ENCODE measurements at places on chromosomes 13 and 19.
A peak's percentile ranks its signal among the peaks of the same experiment; 100 is the strongest.

- DNase-seq = no peak
These were observed 484.2 kb downstream of the ZNF536 start for GRCh38 chr19:30856376-30856775.

DNA sequence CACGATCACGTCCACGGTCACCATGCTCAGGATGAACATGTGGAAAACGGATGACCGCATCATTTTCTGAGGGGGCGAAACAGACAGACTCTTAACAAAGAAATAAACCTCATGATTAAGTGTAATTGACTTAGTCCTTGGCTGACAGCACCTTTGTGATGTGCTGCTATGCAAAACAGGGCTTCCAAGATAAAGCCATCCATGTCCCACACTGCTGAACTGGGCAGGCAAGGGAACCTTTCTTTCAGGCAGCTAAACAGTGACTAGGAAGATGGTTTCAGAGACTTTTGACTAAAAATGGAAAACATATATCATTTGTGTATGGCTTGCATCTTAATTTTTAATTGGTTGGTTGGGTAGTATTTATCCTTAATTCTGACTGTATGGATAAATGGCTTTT is 157.8 kb downstream of the NALCN start:
- no peak for DNase-seq

DNA sequence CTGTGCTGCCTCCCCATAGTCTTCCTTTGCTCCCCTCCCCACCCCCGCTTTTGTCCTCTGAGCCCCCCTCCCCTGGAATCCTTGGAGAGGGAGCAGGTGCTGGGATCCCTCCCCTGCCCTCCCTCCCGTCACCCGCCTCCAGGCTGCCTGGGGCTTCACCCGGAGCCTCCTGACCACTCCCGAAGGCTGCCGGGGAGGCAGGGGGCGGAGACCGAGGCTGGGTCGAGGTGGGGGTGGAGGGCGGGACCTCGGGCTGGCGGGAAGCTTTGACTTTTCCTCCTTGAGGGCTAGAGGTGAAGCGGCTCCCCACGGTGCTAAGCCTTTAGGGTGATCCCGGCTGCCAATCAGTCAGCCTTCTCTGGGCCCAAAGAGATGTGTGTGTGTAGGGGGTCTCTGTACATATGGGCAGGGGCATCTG is 1.5 kb downstream of the KMT5C start:
- no peak for DNase-seq

- no peak for DNase-seq
These were observed 9.3 kb downstream of the GP6 start for GRCh38 chr19:55028757-55029156.

GRCh38 chr13:109795011-109795410 is 8.6 kb upstream of the IRS2 start:
- DNase-seq = no peak

- no peak for DNase-seq
These were observed 1.4 kb upstream of the KCNN1 start for GRCh38 chr19:17965370-17966128.

- no peak for DNase-seq
These were observed 3.1 kb downstream of the MAST3 start for GRCh38 chr19:18100710-18101109.

DNA sequence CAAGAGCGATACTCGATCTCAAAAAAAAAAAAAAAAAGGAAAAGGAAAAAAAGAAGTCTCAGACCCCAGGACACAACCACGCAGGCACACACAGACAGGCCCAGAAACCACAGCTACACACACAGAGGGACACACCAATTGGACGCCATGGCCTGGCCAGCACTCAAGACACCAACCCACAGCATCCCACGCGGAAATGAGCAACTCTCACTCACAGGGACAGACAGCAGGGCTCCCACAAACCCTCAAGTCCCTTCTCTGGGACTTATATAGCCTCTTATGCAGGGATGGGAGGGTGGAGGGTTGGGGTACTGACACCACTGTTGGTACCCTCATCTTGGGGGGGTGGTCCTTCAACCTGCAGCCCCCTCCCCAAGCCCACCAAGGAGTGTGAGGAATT is 5.9 kb downstream of the NOTCH3 start:
- DNase-seq = no peak

DNA sequence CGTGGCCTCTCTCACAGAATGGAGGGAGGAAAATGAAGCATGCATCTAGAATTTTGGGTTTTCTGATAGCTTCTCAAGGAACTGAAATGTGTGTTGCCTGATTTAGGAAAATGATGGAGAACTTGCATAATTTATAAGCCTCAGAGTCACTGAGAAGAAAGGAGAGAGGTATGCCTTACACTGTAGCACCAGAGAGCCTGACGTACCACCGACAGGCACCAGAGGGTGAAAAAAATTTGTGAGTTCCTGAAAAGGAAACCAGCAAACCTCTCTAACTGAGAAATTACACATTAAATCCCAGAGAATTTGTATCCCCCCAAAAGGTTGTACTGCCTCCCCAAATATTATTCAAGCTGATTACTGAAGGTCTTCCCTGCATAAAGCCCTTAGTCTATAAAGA is 915.3 kb upstream of the SLITRK6 start:
- no peak for DNase-seq

DNA sequence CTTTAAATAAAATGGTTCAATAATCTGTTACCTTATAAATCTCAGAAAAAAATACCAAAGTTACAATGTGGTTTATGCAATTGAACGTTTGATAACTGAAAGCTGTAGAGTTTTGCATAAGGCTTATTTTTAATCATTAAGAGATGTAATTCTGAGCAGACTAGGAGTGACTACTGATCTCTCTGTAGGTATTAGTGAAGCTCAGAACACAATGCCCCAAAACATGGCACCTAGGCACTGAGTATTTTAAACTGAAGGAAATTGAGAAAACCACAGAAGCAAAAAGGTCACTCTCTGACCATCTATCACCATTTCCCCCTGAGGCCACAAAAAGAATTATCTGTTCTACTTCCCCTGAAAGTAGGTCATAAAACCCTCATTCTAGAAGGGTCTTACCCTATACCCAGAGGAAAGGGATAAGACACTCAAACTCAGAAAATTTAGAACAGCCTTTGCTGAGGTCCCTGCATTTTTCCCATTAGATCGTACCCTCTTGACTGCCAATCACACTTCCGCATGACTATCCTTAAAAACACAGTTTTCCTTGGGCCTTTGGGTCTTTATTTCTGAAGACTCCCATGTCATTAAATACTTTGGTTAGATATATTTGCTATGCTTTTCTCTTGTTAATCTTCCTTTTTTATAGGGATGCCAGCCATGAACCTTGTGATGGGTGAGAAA is 158.1 kb downstream of the PCDH9 start:
- no peak for DNase-seq

GRCh38 chr19:46616631-46617322 is 8.1 kb downstream of the PTGIR start:
- DNase-seq = peak; percentile 39

- peak; percentile 27 for DNase-seq
These were observed 2.1 kb upstream of the SIGLEC8 start for GRCh38 chr19:51460164-51460992.

- no peak for DNase-seq
These were observed 101.2 kb downstream of the SPRY2 start for GRCh38 chr13:80239571-80240255.

DNA sequence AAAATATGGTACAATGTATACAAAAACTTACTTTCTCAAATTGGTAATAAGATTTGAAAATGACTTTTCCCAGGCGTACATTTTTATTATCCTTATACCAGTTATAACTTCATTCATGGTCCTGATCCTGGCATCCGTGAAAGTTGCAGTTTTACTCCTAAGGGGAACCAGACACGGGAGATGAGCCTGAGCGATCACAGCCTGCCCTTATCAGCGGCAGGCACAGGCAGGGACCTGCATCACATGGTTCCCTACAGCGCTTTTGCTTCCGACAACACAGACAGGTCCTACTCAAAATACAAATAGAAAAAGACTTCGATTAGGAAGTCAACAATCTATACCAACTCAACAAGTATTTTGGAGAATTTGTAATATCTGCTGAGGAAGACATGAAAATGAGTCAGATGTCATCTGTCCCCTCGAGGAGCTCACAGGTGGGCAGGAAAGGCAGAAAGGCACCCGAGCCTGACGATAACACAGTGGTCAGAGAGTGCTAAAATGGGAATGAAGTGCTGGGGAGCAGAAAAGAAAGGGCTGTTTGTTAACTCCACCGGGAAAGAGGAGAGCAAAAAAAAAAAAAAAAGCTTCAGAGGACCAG is 93.4 kb downstream of the ABCC4 start:
- DNase-seq = no peak

DNA sequence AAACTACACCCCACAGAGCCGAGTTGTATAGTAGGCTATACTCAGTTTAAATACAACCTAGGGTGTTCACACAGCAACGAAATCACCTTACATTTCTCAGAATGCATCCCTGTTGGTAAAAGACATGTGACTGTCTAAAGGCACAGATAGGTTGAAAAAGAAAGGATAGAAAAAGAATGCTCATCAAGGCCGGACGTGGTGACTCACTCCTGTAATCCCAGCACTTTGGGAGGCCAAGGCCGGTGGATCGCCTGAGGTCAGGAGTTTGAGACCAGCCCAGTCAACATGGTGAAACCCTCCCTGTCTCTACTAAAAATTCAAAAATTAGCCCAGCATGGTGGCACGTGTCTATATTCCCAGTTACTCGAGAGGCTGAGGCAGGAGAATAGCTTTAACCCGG is 3.8 kb upstream of the IL17D start:
- no peak for DNase-seq

- no peak for DNase-seq
These were observed 139.9 kb downstream of the ZAR1L start for GRCh38 chr13:32175307-32175706.

DNA sequence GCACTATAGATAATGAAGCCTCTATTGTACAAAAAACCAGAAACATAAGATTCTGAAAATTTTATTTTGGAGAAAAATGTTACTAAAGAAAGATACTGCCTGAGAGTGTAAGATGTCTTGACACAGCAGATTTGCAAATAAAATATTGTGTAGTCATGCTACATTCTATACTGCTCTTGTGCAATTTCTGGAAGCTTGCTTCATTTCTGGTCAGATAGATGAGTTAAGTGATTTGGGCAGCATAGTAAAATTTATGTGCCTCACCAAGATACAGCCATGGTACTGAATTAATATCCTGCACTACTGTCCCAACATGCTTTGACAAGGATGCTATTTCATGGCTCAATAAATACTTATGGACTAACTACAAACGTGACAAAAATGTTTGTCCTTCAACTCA is 55.1 kb upstream of the STARD13 start:
- DNase-seq = no peak

DNA sequence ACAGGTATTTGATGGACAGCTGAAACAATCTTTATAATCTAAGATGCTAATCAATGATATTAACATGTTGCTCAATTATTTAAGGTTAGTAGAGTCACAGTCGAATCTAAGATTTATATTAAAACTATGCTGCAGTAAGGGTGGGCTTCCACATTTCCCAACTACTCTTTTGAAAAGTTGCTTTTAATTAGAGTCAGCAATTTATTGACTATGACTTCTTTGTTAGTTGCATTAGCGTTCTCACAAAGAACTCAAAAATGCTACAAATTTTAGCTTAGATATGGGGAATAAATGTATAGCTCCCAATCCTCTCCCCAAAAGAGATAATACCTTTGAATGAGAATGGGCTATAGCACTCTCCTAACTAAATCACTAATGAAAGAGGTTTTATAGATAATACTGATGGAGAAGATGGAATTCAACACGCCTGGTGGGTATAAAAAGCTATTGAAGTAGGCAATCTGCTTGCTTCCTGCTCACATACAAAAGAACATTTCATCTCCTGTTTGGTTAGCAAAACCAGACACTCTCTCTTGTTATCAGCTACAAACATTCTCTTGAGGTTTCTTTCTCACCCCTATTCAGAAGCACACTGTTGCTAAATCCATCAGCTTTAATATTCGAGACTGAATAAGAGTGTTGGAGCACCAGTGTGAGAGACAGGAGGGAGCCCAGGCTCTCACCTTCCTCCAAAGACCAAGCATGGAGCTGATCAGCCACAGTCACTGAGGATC is 2.4 kb upstream of the FLT1 start:
- DNase-seq = no peak

DNA sequence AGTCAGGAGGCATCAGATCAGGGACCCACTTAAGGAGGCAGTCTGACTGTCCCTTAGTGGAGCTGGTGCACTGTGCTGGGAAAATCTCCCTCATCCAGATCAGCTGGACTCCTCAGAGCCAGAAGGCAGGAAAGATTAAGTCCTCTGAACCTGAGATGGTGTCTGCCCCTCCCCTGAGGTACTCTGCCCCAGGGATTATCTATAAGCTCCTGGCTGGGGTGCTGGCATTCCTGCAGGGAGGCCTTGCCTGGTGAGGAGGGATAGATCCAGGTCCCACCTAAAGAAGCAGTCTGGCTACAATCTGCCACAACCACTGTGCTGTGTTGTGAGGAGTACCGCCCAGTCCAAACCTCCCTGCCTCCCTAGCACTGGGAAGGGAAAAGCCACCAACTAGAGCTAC is 81.2 kb downstream of the NHLRC3 start:
- DNase-seq = no peak

DNA sequence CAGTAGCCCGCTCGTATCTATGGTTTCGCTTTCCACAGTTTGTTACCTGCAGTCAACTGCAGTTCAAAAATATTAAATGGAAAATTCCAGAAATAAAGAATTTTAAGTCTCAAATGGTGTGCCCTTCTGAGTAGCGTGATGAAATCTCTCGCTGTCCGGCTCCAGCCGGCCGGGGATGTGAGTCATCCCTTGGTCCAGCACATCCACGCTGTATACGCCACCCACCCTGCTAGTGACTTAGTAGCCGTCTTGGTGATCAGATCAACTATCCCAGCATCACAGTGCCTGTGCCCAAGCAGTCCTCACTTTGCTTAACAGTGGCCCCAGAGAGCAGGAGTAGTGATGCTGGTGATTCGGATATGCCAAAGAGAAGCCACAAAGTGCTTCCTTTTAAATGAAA is 40.0 kb downstream of the ZNF331 start:
- no peak for DNase-seq

GRCh38 chr13:65063753-65064152 is 2166.4 kb downstream of the PCDH9 start:
- DNase-seq = no peak

- DNase-seq = no peak
These were observed 537.6 kb downstream of the KLF5 start for GRCh38 chr13:73596382-73596781.

GRCh38 chr19:14758816-14759215 is 19.5 kb downstream of the ADGRE2 start:
- DNase-seq = no peak

- no peak for DNase-seq
These were observed 29.6 kb upstream of the CALM3 start for GRCh38 chr19:46571495-46571894.

DNA sequence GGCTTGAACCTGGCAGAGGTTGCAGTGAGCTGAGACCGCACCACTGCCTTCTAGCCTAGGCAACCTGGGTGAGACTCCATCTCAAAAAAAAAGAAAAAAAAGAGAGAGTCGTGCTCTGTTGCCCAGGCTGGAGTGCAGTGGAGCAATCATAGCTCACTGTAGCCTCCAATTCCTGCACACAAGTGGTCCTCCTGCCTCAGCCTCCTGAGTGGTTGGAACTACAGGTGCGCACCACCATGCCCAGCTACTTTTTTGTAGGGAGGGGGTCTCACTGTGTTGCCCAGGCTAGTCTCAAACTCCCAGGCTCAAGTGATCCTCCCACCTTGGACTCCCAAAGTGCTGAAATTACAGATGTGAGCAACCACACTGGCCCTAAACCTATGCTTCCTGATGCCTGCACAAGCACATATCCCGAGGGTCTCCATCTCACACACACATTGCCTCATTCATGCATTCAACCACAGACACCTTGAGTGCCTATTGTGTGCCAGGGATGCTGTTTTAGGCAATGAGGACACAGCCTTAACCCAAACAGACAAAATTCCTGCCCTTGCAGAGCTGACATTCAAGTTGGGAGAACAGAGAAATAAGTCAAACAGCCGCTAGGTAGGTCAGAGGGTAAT is 2.2 kb downstream of the ANGPTL6 start:
- no peak for DNase-seq

Measured in KG1 (cell line).